ENCODE measurements at places on chromosomes 1 and 21. TPM values are rescaled to one million over a fixed set of nuclear protein-coding genes. Genes with fewer than 3 reads are reported as not detected.
A peak's percentile ranks its signal among the peaks of the same experiment; 100 is the strongest.

Gene OR6K3
- not detected for polyA plus RNA-seq

Gene CRABP2
- polyA plus RNA-seq, result 4.6 TPM

DNA sequence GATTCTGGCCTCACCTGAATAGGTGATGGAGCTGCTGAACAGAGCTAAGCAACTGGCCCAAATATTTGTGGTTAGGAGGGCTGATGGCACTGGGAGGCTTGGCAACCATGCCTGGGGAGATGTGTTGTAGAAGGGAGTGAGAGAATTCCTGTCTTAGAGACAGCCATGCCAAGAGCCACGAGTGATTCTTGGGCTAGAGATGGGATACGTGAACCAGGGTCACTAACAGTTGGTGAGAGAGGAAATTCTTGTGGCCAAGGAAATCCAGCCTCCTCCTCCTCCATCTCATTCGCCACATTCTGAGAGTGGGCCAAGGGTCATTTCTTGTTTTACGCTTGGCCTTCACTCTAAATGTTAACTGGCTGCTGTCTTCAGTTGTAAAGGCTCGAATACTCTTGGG, 46.3 kb downstream of the NGF start:
- no peak for DNase-seq

DNA sequence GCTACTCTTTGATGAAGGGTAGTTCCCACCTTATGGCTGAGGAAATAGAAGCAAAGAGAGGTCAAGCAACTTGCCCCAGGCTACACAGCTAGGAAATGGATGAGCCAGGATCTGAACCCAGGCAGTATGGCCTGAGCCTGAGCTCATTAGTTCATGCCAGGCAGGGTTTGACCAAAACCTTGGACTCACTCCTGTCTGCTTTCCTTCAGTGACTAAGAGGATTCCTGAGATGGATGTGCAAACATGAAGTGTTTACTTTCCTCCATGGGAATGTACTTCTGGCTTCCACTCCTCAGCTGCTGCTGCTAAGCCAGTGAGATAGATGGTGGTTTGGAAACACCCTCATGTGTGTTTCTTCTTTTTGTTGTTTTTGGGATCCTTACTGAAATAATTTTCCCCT, 35.1 kb upstream of the ERRFI1 start:
- DNase-seq, result peak; percentile 87

DNA sequence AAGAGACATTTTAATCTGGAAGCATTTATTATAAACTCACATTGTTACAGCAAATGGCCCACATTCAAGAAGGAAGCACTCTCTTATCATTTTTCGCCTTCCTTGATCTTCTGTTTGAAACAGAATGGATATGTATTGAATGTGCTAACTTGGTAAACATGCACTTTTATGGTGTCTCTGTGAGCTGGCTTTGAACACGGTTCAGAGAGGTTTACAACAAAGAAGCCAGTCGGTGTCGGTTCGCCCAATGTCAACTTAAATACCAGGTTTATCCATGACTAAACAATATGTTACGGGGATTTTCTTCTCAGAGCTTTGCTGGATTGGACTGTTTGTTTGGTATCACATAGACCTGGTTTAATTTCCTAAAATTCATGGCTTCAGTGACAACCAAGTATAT, 226.4 kb downstream of the TGFB2 start:
- no peak for DNase-seq

GRCh38 chr1:155777582-155777981, 79.4 kb downstream of the GON4L start:
- DNase-seq, result no peak

GRCh38 chr1:212701910-212702309, 2.3 kb upstream of the BATF3 start:
- no peak for DNase-seq
